ENCODE measurements at places on chromosomes 6 and 20.

DNA sequence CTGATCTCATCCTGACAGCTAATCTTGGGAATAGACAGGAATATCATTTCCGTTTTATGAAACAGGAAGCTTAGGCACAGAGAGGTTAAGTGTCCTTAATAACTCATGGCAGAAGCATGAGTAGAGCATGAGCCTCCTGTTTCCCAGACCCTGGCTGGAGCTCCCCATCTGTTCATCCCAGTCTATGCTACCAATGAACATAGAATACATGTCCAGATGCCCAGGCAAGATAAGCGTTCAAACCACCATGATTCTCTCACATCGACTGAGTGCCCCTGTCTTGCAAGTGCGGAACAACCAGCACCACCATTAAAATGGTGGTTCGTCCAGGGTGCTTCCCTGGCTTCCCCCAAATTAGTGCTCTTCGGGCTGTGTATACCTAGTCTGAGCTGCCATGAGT lies 217.1 kb downstream of the FARS2 start:
- no peak for DNase-seq

DNA sequence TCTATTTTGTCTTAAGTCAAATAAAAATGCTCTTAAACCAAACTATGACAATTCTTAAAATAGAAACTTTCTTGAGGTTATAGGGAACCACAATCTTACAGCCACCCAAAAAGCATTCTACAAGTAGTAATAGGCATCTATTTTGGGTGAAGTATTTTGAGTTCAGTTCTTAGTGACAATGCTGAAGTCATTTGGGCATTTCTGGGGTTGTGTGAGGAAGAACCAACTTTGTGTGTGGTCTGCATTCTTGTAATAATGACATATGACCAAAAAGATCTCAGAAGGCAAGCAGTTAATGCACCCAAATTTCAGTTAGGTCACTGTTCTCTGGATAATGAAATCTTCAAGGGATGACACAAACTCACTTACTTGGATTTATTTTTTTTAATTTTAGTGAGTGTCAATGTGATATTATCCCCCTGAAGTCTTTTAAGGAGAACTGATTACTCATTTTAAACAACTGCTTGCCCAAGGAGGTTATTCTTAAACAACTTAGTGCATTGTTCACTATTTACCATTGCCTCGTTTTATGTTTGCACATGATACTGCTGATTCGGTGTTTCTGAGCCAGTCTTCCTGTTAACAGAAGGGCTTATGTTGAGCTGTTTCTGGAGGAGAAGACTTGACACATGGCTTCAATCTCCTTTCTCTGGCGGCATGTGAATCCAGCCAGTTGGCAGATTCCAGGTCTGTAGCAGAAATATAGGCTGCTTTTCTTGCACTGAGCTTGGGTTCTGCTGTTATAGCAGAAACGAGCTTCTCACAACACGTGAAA lies 618.9 kb downstream of the BCKDHB start:
- no peak for DNase-seq

- no peak for DNase-seq
Observed at GRCh38 chr20:34345402-34345736, 17.7 kb upstream of the ITCH start.

DNA sequence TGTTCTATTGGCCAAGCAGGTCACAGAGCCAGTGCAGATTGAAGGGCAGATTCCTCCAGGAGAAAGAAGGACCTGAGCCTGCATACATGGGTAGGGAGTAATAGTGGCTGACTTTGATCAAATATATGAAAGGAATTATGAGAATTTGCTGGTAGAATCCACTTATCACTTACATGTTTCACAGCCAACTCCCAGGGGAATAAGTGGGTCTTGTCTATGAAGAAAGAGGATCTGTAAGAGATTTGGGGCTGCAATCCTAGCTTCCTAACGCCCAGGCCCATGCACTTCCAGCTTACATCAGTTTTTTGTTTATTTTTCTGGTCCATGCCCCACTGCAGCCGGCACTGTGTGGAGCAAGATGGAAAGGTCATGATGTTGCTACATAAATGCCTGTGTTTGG lies 107.9 kb upstream of the SYNDIG1 start:
- no peak for DNase-seq

GRCh38 chr6:20610636-20611370 lies 76.5 kb downstream of the CDKAL1 start:
- no peak for DNase-seq

DNA sequence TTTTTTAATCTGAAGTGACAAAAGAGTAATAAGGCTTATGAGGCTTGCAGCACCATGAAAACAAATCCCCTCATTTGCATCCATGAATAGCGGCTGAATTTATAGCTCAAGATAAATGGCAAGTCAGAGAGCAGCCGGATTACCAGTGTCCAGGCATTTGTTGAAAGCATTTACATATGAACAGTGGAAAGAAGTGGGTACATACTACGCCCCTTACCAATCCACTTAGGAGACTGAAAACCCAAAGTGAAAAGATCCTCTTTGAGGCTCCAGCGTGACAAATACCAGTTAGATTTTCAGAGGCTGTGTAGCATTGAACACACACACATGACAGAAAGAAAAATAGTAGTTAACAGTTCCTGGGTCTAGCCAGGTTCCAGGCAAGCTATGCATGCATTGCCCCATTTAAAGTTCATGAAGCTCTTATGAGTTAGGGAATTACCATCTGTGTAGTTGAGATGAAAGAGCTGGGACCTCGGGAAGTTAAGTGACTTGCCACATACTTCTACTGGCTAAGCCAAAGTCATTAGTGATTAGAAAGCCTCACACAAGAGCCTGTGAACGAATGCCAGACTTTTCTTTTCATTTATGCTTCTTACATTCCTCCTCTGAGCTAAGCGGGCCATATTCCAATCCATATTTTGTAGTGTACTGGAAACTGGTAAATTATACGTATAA lies 28.3 kb upstream of the NHSL1 start:
- DNase-seq, result peak; percentile 78

DNA sequence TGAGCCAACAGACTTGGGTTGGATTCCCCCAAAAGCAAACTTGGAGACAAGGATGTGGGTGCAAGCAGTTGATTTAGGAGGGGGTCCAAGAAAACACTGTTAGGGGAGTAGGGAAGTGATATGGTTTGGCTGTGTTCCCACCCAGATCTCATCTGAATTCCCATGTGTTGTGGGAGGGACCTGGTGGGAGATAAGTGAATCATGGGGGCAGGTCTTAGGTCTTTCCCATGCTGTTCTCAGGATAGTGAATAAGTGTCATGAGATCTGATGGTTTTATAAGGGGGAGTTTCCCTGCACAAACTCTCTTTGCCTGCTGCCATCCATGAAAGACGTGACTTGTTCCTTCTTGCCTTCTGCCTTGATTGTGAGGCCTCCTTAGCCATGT lies 542.6 kb downstream of the DHX35 start:
- DNase-seq, result no peak

DNA sequence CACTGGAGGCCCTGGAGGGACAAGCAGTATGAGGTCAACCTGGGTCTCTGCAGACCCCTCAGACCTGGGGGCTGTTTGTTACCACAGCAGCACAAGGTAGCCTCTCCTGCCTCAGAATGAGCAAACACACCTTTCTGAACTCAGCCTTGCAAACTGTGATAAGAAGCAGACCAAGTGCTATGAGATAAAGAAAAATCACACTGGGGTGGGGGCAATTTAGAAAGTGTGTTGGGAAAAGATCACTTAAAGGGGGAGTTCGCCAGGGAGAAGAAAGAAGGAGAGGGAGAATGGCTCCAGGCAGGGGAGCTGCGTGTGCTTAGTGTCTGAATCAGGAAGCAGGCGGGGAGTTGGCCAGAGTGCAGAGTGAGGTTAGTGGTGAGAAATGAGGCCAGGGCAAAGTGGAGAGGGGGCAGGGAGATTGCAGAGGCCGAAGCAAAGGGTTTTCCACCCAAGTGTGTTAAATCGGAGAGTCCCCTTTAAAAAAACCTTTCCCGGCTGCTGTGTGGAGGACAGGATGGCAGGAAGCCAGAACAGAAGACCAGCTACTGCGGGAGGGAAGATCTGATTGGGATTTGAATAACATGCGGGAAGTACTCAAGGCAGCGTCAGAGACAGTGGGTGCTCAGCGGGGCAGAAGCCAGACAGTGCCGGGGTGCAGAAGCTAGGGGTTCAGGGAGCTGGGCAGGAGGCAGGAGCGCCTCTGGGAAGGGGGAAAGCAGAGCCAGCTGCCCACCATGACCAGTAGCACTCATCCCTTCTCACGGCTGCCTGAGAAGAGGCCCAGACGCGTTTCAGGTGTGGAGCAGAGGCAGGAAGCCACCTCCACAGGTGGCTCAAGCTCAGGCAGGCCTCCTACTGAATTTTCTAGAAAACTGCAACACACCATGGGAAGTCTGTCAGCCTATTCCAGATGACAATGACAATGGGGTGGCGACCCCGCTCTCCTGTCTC lies 9.0 kb downstream of the ADA start:
- DNase-seq, result peak; percentile 79

GRCh38 chr20:52586660-52587059 lies 385.5 kb upstream of the TSHZ2 start:
- no peak for DNase-seq

DNA sequence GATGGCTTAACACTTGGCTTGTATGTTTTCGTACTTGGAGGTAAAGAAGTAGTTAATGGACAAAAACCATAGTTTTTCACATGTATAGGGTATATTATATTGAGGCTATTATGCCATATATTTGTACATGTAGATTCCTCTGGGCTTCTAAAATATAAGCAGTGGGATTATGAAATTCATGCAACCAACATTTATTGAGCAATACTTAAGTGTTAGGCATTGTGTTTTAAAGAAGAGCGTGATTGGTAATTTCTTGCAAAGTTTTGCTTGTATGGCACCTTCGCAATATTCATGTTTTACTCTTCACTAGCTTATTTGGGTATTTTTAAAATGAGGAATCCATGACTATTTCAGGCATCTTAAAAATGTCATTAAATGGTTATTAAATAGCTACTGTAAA lies 2.5 kb downstream of the TULP4 start:
- no peak for DNase-seq

DNA sequence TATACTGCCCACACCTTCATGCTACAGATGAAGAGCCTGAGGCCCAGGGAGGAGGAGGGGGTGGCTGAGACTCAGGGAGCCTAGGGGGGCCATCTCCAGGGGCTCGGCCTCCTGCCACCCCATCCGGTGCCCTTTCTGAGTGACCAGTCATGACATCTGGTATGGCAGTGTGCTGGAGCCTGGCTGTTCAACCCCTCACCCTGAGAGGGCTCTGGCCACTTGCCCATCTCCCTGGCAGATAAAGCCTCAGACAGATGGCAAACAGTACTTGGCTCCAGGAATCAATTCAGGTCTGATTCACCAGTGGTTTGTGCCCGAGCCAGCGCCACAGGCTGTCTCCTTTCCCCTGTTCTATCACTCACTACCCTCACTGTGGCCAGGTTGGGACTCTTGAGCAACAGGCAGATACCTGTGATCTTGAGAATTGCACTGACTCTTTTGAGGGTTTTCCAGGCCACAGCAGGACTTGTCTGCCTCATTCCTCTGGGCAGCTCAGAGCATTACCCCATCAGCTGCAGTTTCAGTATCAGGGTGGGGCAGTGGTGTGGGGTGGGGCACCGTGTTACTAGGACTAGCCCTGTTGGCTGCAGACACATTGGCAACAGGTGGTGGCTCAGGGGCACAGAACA lies 22.8 kb downstream of the SRSF3 start:
- peak; percentile 60 for DNase-seq

DNA sequence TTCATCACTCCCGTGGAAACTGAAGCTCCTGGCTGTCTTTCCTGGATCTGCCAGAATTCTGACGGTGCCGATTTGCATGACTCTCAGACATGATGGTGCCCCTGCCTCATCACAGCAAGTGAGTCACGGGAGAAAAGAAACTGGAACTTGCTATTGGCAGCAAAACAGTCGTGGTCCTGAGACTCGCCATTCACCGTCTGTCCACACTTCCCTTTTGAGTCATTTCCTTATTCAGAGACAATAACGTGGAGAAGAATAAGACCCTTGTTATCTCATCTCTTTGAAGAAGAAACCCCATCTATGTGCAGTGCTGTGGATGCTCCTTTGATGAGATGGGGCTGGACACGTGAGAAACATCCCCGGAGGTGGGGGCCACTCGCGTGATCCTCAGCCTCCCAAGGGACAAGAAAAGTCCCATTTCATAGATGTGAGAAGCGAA lies 4.2 kb downstream of the GPR31 start:
- no peak for DNase-seq

GRCh38 chr6:12844284-12845223 lies 128.0 kb downstream of the PHACTR1 start:
- peak; percentile 51 for DNase-seq

GRCh38 chr20:51176876-51177275 lies 154.0 kb upstream of the KCNG1 start:
- no peak for DNase-seq

GRCh38 chr6:79713701-79714322 lies 82.7 kb downstream of the SH3BGRL2 start:
- DNase-seq, result peak; percentile 70

GRCh38 chr6:107647439-107647948 lies 157.6 kb downstream of the SOBP start:
- DNase-seq, result no peak

- DNase-seq, result peak; percentile 24
Observed at GRCh38 chr6:24330137-24330732, 27.6 kb downstream of the DCDC2 start.

DNA sequence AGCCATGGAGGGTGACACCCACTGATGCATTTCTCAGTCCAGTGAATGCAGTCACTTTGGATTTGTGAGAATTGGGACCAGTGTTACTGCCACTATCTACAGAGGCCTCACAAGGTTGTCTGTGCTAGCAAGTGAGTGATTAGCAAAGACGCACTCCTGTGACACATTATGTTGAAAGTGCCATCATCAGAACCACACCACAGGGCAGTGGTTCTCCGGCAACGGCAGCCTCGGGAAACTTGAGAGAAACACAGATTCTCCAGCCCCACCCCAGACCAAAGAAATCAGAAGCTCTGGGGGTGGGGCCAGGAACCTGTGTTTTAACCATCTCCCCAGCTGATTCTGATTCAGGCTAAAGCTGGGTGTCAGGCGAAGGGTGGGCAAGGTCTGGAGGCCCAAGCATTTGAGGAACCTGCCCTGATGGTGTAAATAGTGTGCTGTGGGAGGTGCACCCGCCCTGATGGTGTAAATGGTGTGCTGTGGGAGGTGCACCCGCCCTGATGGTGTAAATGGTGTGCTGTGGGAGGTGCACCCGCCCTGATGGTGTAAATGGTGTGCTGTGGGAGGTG lies 39.9 kb downstream of the TMEM242 start:
- DNase-seq, result no peak

DNA sequence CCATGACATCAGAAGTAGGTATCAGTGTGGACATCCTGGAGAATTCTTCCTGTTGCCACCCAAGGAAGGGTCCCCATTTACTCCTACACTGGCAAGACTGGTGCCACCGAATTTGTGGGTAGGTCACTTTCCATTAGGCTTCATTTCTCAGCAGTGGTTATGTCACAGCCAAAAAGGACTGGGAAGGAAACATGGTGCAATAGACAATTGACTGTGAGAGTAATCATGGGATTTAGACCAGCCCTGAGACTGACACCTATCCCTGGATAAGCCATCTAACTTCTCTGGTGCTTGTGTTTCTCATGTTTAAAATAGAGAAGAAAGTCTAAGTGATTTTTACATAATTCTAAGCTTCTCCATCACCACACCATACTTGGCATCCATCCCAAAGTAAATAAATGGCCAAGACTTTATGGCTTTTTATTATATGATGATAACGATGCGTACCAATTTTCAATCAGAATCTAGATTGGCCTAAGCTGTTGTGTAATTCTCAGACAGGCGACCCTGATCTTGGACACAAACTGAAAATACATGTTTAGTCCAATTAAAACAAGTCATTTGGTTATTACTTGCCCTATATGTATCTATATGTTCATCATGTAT lies 10.2 kb downstream of the SMPDL3A start:
- no peak for DNase-seq

All from brain (organoid and tissue), 16 donors.